ENCODE measurements at places on chromosomes 4 and X.

DNA sequence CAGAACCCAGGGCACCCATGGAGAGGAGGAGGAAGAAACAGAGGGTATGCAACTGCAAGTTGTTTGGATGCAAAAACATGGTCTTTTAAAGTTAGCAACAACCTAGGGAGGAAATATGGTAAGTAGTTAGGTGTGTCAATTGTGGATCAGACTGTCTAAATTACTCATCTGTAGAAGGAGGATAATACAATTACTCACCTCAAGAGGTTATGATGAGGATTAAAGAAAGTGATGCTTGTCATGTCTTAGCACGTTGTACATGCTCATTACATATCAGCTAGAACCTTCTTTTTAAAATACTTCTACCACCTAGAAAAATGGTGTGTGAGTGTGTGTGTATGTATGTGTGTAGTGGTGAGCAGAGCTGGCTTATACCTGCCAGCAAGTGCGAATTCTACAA is 2.3 kb upstream of the C1QTNF7 start:
- no peak for DNase-seq

GRCh38 chrX:120029354-120029753 is 48.1 kb downstream of the RHOXF2B start:
- DNase-seq: no peak

- DNase-seq: peak; percentile 35
These were observed at the start of gene SPINK2 for GRCh38 chr4:56821381-56822243. SPINK2 (minus strand) TSS chr4:56821701; CDS start chr4:56821662, 39 bp downstream.

DNA sequence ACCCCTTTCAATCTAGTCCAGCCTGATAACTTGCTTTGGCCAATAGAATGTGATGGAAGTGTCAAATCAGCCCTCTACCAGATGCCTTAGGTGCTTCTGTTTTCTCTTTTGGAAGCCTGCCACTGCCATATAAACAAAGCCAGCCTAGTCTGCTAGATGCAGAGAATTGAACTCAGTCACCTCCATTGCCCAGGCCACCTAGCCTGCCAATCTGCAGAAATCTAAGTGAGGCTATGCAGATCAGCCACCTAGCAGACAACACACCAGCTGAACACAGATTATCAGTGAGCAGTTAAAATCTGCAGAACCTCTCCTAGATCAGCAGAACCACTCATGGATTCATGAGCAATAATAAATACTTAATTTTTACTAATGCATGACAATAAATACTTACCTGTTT is 1108.2 kb downstream of the PCDH18 start:
- no peak for DNase-seq

- no peak for DNase-seq
These were observed 75.8 kb downstream of the MAGEB10 start for GRCh38 chrX:27883468-27884092.

GRCh38 chrX:118221270-118221669 is 104.7 kb upstream of the KLHL13 start:
- no peak for DNase-seq

GRCh38 chr4:169484485-169484884 is 127.9 kb downstream of the NEK1 start:
- no peak for DNase-seq

- no peak for DNase-seq
These were observed 66.0 kb upstream of the TENM3 start for GRCh38 chr4:182177166-182177565.

- DNase-seq: no peak
These were observed 26.2 kb upstream of the JAKMIP1 start for GRCh38 chr4:6226506-6226905.

DNA sequence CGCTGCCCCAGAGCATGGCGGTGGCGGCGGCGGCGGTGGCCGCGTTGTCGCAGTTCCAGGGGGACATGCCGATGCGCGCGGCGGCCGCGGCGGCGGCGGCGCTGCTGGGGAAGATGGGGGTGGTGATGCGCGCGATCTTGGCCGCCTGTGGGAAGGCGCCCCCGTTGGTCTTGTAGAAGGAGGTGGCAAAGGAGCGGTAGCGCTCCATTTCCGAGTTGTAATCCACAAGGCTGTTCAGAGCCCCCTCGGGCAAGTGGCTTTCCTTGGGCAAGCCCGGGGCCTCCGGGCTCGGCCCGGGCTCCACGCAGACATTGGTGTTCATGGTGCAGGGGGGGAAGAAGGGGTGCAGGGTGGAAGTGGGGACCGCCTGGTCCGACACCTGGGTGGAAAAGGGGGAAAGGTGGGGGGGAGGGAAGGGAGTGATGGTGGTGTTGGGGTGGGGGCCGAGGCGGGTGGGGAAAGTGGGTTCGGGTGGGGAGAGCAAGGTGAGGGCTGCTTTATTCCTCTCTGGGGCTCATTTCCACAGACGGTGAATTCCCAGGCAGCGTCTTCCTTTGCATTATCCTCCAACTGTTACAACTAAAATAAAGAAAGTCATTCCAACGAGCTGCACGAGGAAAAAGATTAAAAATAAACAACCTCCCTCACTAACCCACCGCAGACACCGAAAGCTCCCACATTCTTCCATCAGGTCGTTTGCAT is 3.1 kb downstream of the CXXC4 start:
- DNase-seq: peak; percentile 17

DNA sequence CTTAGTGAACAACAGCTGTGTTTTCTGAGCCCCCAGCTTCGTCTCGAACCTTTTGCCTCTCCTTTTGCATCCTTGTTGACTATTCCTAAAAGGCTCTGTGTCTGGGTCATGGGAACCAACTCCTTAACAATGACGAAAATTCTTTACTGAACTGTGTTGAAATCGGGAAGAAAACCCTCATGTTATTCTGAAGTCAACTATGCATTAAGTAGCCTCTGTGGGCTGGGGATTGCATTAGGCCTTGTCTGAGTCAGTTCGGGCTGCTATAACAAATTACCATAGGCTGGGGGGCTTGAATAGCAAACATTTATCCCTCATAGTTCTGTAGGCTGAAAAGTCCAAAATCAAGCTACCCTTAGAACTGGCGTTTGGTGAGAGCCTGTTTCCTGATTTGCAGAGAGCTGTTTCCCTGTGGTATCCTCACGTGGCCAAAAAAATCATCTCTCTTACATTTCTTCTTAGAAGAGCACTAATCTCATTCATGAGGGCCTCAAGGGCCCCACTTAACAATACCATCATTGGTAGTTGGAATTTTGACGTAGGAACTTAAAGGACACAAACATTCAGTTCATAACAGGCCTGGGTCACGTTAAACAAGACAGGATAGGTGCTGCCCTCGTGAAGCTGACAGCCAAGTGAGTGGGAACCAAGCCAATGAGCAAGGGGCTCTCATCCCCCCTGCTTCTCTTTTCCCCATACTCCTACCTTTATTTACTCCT is 75.9 kb downstream of the CLNK start:
- DNase-seq: no peak

- DNase-seq: no peak
These were observed 349.8 kb upstream of the KLHL4 start for GRCh38 chrX:87167841-87168240.

DNA sequence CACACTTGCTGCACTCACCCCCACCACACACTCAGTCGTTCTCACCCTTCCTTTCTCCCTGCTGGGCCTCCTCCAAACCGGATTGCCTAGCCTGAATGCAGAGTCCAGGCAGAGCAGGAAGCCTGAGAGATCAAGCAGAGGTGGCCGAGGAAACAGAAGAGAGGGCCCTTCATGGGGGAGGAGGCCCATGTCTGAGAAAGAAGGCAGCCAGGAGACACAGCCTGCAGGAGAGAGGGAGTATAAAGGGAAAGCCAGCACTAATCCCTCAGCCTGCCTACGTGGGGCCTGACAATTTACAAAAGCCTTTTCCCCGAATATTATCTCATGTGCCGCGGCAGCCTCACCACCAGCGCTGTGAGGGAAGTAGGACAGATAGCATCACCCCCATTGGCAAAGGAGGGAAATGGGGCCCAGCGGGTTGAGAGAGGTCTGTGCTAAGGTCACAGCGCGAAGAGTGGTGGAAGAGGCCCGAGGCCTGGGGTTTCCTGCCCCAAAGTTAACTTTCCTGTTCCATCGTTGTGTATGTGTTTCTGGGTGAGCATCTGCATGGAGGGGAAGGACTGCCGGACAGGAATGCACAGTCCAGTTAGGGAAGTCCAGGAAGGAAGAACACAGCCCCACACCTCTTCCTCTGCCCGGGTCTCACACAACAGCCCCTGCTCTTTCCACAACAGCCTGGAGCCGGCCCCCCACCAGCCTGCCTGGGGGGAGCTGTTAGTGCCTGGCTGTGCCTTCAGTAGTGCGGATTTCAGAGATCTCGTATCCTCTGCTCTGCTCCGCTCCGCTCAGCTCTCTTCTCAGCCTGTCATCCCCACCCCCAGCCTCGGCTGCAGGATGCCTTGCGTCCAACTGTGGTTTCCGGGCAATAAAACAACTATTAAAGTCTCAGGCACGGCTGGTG is 50.9 kb upstream of the BCOR start:
- no peak for DNase-seq

DNA sequence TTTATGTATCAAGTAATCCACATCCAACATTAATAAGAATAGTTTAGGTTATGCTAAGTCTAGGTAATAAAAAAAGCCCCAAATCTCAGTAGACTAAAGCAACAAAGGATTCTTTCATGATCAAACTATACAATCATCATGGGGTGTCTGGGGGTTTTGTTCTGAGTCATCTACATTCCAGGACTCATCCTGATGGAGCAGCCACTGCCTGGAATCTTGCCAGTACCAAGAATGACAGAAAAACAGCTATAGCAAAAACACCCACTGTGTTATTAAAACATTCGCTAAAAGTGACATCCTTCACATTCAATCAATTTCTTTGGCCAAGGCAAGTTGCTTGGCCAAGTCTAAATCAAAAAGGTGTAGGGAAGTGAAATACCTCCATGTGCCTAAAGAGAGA is 3.9 kb upstream of the ARHGEF38 start:
- no peak for DNase-seq

DNA sequence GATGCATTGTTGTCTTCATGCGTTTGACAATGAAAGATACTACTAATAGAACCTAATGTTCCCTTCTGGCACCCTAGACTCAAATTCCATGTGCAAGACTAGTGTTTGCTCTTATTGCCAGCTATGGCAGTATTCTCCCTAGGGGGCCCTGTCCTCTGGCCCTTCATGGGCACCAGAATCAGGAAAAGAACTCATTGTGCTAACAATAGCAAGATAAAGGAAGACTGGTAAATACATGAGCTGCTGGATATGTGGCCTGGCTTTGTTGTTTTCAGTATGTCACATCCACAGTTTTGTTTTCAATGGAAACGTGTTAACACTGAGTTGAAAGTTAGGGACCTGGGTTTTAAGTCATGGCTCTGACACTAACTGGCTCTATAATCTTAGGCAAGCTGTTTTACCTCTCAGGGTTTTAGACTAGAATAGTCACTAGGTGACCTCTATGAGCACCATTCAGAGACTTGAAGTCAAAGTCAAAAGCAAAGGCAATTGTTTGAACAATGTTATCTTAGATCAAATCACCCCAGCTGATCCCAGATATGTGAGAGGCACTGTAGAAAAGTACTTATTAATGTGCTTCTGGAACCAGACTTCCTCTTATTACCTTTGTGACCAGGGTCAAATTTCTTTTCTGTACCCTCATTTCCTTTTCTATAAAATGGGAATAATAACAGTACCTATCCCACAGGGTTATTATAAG is 253.7 kb upstream of the DIAPH2 start:
- DNase-seq: no peak

DNA sequence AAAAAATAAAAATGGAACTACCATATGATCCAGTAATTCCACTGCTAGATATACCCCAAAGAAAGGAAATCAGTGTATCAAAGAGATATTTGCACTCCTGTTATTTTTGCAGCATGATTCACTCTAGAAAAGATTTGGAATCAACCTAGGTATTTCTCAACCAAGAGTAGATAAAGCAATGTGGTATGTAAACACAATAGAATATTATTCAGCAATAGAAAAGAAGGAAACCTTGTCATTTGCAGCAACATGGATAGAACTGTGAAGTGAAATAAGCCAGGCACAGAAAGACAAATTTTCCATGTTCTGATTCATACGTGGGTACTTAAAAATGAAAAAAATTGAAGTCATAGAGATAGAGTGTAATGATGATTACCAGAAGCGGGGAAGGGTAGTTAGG is 362.3 kb upstream of the EPHA5 start:
- no peak for DNase-seq

DNA sequence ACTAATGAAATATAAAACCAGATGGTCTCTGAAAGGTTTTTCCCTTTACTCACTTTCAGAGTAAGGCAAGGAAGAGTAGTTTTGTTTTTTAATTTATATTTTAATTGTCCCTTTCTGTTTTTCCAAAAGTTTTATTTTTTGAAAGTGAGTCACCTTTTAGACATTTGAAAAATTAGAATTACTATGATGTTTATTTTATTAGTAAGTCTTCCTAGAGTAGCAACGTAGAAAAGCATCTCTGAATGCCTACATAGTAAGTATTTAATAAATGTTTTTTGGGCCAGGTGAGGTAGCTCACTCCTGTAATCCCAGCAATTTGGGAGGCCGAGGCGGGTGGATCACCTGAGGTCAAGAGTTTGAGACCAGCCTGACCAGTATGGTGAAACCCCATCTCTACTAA is 51.1 kb downstream of the TET2 start:
- DNase-seq: no peak

DNA sequence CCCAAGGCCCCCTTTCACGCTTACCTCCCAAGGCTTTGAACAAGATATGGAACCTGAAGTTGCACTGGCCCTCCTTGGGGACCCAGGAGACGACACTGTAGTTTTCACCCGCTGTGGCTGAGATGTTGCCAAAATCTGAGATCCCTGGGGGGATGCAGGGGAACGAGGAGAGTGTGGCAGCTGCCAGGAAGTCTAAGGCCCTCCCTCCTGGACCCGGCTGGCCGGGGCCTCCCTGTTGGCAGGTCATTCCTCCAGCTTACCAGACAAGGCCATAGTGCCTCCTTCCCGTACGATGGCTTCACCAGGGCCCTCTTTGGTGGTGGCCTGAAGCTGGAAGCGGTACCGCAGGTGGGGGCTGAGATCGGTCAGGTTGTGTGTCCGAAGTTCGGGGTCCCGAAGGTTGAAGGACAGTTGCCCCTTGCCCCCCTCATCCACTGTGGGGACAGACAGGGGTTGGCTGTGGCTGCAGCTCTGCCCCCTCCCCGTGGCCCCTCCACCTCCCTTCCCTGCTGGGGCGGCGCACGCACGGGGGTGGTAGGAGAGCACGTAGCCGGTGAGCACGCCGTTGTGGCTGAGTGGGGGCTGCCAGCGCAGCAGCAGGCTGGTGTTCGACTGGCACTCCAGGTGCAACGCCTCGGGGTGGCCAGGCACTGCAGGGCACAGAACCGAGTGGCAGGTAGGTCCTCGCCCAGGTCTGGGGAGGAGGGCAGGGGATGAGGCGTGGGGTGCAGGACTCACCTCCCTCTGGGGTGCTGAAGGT is 21.2 kb downstream of the L1CAM start:
- DNase-seq: no peak

GRCh38 chr4:118173956-118174725 is 139.9 kb downstream of the NDST3 start:
- DNase-seq: no peak

- no peak for DNase-seq
These were observed 7.0 kb upstream of the BEND4 start for GRCh38 chr4:42159271-42160001.

GRCh38 chr4:123986268-123986798 is 589.7 kb downstream of the SPRY1 start:
- no peak for DNase-seq

- DNase-seq: no peak
These were observed 24.9 kb upstream of the RNF150 start for GRCh38 chr4:141158219-141158618.

Measured in stimulated activated CD8-positive, alpha-beta memory T cell treated with anti-CD3 and anti-CD28 coated beads, Interleukin-15, amount 100 ng/mL, for 4 hours (primary cell).